NCI-H1436 (cell line): ENCODE measurements at places on chromosomes 1 and 21.
A peak's percentile ranks its signal among the peaks of the same experiment; 100 is the strongest.

- no peak for DNase-seq
Measured at GRCh38 chr1:11787804-11788436, 17.8 kb downstream of the MTHFR start.

DNA sequence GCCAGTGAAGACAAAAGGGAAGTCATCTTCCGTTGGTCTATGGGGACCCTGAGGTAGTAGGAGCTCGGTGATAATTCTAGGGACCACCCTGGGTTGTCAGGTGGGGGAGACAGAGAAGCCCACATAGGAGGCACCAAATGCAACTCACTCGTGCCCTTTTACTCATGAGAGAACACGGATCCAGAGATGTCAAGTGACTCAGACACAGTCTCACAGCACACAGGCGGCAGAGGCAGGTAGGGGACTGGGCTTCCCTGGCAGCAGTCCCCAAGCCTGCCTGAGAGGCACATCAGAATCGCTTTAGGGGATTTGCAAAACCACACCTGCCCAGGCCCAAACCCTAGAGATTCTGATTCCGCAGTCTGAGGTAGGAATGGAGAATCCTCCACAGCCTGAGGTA lies 31.3 kb upstream of the RUNX3 start:
- no peak for DNase-seq

DNA sequence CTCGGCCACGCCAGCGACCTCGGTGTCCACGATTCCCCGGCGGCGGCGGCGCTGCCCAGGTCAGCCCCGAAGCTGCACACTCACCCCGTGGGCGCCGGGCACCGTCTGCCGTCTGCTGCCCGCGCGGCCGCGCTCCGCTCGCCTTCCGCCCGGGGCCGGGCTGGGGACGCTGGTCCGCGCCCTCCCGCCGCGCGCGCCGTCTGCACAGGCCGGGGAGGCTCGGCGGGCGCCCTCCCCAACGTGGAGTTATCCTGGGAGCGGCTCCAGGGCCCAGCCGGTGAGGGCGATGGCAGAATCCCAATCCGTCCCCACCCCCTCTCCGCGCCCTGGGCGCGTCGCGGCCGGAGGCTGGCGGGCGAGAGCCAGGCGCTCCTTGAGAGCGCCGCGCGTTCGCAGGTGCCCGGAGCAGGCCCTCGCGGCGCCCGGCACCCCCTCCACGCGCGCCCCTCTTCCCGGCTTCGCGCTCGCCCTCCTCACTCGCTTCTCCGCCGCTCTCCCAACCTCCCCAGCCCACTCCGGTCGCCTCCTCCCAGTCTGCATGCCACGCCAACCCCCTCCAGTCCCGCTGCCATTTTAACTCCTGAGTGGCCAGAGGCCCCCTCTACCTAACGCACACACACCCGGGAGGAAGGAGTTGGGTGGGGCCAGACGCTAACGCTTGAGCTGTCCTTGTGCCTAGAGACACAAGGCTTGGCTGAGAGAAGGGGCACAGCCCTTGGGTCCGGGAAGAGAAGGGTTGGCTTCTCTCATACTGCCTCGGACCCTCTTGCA lies at the start of gene LRRN2:
Gene LRRN2 (minus strand): TSS at position 503 of the 771 bp plus-strand sequence. CDS start 65,746 bp downstream, outside the sequence.
- DNase-seq: peak; percentile 41

- no peak for DNase-seq
Measured at GRCh38 chr1:64487061-64487460, 17.1 kb downstream of the CACHD1 start.

DNA sequence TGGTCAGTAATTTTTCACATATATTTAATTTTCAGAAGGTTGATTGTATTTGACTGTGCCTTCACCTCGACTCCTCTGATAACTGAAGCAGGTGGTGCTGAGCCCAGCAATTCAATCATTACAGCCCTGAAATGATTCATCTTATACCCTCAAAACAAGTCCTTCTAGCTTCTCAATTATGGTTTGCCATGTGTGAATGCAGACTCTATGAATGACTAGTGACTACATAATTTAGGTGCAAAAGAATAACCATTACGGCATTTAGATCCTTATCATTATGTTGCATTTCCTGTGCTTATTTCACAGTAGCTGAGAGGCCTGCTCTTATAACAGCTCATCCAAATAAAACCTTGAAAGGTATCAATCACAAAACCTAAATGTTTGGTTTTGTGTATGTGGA lies 54.0 kb upstream of the COL11A1 start:
- peak; percentile 80 for DNase-seq

DNA sequence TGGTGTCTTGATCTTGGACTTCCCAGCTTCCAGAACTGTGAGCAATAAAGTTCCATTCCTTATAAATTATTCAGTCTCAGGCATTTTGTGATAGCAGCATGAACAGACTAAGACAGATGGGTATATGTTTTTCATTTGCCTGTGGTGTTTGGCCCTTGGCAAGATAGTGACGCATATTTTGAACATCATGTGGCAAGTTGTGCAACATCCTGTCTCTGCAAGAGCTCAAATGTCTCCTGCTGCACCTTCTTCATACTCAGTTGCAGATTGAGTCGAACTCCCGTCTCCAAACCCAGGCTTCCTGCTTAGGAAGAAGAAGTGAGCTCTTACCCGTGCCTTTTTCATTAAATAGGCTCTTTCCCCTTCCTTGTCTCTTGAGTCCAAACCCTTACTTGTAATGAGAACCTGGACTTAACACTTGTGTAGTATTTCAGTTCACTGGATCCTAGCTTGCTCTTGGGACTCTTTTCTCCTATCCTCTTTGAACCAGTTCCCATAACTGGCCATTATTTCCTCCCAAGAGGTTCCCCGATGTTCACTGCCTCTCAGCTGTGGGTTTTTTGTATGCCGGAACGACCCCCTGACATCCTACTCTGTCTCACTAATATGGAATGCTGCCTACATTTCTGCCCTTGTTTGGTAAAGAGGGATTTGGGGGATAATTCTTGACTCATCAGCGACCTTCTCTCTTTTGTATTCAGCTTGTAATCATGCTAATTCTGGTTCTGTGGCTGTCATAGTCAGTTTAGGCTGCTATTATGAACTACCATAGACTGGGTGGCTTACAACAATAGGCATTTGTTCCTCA lies 125.0 kb upstream of the KCNK2 start:
- no peak for DNase-seq

- DNase-seq: no peak
Measured at GRCh38 chr1:145796753-145797152, 27.1 kb downstream of the RNF115 start.

DNA sequence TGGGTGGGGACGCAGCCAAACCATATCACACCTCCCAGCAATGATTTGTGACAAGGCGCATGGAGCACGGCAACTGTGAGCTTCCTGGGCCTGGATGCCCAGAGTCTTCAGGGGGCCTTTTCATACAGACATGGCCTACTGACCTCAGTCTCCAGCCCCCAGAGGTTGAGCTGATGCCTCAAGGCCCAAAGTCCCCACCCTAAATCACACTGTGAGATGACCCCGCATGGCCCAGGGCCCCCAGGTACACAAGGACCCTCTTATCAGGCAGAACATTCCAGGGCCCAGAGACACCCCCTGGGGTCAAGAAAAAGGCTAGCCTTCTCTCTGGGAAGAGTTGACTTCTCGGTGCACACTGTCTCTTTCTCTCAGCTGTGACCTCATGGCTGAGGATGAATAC lies 179.7 kb upstream of the C1orf174 start:
- DNase-seq: no peak

DNA sequence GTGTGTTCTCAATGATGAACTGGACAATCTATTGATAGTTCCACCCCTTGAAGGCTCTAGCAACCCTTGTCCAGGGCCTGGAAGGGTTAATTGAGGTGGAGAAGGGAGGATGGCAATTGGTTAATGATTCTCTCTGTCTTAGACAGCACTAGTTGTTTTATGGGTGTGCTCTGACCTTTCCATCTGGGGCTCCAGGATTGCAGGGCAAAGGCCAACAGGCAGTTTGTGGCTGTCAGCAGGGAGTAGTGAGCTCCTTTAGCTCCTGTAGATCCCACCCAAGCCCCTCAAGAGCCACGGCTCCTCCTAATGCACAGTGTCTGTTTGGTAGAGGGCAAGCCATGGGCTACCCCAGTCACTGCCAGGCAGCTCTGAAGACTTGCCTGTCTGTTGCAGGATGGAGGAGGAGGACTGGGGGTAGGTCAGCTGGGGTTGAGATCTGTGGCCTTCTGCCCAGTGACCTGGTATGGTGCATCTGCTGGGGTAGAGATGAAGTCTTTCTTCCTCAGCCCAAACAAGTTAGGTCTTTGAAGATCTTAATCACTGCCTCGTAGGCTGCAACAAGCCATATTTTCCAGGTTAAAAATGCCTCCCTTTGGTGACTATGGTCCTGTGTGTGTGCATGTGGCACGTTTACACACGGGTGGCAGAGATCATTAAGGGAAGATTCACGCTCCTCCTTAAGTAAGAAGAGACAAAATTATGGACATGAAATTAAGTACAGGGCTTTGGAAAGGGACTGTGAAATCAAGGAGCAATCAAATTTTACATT lies 7.7 kb downstream of the MROH7 start:
- DNase-seq: no peak

DNA sequence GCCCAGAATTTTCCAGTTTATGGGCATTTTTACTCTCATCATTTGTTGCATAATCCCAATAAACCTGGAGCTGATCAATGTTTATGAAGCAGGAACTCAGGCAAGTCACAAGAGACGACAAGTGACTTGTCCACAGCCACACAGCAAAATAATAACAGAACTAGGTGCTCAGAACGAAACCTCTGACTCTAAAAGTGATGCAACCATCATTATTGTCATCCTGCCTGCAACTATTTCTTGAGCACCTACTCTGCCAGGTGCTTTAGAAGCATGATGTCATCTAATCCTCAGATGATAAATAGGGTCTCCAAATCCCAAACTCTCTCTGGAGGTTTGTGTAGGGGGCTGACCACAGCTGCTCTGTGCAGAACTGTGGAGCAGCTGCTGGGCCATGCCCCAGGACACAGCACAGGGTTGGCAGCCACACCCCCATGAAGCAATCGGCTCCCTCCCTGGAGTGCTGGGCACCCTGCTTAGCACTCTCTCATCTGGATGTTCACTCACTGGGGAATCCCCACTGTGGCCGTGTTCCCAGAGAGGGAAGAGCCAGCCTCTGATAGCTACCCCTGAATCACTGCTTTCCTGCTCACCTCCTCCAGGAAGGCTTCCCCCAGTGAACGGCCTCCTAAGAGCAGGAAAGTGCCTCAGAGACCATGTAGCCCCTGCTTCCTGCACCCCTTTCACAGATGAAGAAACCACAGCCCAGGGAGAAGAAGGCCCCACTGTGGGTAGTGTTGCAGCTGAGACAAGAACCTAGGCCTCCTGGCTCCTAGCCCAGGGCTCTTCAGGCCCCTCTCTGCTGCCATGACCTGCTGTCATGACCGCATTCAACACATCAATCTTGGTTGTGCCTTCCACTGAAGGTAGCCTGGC lies 2.1 kb downstream of the TTC22 start:
- no peak for DNase-seq

DNA sequence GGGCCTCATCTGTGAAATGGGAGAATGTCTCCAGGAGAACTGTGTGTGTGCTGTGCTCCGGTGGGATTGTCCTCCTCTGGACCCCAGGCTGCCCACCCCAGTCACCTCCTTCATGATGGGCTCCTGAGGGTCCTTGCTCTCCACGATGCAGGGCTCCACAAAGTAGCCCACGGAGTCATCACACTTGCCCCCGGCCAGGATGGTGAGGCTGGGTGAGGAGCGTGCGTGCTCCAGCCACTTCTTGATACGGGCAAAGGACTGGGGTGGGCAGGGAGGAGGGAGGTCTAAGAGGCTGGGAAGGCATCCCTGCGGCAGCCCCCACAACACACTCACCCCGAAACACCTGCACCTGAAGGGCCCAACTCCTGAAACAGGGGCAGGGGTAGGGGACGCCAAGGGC lies 16.8 kb upstream of the TAS1R2 start:
- DNase-seq: no peak

- DNase-seq: no peak
Measured at GRCh38 chr1:23004112-23004511, 11.5 kb downstream of the TEX46 start.

DNA sequence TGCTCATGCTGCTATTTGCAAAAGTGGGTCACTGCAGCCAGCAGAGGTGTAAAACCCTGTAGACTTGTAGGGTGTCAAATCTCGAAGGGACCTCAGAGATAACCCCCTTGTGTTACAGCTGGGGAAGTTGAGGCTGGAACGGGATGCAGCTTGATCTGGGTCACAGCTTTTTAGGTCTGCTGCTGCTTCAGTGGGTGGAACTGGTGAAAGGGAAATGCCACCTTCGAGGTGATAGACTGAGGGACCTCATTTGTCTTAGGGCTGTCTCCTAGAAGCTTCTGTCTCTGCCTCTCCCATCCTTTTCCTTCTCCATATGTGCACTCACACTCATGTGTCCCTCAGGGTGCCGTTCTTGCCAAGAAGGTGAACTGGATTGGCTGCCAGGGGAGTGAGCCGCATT lies 35.4 kb downstream of the QSOX1 start:
- no peak for DNase-seq

- DNase-seq: no peak
Measured at GRCh38 chr1:159071970-159072582, 4.5 kb downstream of the AIM2 start.

DNA sequence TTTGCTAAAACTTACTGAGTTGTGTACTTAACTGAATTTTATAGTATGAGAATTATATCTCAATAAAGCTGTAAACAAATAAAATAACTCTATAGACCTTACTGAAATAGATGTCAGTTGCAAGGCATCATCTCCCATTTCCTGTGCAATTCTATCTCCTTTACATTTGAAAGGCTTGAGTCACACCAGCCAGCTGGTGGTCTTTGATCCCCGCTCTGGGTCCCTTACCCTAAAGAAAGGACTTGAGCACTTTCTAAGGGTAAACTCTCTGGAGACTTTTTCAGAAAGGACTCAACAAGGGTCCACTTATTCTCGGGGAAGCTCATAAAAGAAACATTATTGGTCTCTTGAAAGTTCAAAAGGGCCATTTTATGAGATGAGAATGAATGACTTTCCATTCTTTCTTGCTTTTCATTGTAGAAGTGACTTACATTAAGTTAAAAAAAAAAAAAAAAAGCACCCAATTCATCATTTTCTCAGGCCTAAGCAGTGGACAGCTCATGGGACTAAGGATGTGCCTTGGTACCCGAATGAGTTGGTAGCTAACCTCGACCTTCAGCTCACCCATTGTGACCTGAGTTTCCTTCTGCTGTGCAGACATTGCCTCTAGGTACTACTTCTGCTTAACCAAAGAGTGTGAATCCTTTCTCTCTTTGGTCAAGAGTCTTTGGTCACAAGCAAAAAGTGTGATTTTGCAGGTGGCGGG lies 147.0 kb upstream of the COA6 start:
- DNase-seq: no peak

DNA sequence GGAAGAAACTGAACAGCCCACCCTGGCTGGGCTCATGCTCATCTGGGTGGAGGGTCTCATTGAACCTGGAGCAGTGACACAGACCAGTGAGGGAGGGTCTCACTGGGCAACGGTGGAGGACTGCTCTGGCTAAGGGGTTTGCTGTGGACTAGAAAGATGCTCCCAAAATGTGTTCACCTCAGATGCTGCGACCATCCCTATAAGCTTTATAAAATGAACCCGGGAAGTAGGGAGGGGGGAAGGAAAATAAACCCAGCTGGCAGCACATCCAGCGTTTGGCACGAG lies 34.5 kb upstream of the LBR start:
- DNase-seq: no peak

- no peak for DNase-seq
Measured at GRCh38 chr21:34698270-34699015, 29.6 kb downstream of the CLIC6 start.
